Stimulated activated CD4-positive, alpha-beta T cell treated with anti-CD3 and anti-CD28 coated beads, Interleukin-4, amount 100 ng/mL, for 1 hour (primary cell): ENCODE measurements at places on chromosomes 3 and 15.

- DNase-seq: no peak
Observed at GRCh38 chr3:196115678-196116083, 33.8 kb upstream of the TFRC start.

GRCh38 chr3:169236662-169237186 lies 426.8 kb downstream of the MECOM start:
- DNase-seq: no peak

DNA sequence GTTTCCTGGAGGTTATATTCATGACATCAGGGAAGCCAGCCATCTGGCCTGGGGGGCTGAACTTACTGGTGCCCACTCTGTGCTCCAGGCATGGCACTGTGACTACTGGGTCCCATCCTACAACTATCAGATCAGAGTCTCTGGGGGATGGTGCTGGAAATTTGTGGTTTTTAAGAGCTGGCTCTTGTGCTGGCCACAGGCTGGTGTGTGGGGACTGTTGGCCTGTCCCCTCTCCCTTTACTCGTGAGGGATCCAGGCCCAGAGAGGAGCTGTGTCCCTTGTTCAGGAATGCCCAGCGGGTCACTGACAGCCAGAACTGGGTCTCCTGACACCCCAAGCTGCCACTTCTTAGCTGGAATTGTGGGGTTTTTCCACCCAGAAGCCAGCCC lies 44.5 kb upstream of the SEC22A start:
- no peak for DNase-seq

- no peak for DNase-seq
Observed at GRCh38 chr15:69585937-69586336, 133.3 kb downstream of the RPLP1 start.

GRCh38 chr3:129577925-129578786 lies 28.3 kb downstream of the PLXND1 start:
- no peak for DNase-seq
